ENCODE measurements at places on chromosomes 3 and 15.

- DNase-seq = no peak
These were observed 137.4 kb downstream of the TBC1D5 start for GRCh38 chr3:17605032-17605431.

- no peak for DNase-seq
These were observed 45.1 kb downstream of the ZBTB38 start for GRCh38 chr3:141413391-141413790.

GRCh38 chr3:295166-295565 is 98.6 kb downstream of the CHL1 start:
- no peak for DNase-seq

DNA sequence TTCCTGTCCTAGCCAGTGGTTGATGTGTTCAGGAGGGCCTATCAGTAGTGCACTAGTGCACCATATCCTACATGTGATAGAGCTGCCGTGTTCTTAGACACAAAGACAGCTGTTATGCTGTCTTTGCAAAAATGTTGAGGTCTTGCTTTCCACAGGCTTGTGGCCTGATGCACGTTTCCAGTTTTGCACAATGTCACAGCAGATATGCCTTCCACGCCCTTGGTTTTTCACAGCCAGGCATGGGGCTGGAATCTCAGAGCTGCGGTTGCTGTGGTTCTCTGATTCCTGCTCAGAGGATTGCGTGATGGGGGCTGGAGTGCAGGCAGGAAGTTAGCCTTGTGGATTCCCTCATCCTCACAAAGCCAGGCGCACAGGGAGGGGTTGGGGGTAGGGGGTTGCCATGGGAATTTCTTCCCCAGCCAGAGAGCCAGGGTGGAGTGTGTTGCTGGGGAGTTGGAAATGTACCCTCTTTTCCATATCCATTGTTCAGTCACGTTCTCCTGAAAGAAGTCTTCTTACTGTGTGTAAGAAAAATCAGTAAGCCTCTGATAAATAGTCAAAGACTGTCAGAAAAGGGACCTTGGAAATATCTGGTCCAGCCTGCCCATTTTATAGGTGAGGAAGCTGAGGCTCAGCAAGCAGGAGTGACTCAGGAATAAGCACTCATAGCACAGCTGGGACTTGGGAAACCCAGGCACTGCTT is 79.4 kb downstream of the SMAD3 start:
- no peak for DNase-seq

- DNase-seq = no peak
These were observed 18.2 kb upstream of the EOGT start for GRCh38 chr3:69031635-69032034.

DNA sequence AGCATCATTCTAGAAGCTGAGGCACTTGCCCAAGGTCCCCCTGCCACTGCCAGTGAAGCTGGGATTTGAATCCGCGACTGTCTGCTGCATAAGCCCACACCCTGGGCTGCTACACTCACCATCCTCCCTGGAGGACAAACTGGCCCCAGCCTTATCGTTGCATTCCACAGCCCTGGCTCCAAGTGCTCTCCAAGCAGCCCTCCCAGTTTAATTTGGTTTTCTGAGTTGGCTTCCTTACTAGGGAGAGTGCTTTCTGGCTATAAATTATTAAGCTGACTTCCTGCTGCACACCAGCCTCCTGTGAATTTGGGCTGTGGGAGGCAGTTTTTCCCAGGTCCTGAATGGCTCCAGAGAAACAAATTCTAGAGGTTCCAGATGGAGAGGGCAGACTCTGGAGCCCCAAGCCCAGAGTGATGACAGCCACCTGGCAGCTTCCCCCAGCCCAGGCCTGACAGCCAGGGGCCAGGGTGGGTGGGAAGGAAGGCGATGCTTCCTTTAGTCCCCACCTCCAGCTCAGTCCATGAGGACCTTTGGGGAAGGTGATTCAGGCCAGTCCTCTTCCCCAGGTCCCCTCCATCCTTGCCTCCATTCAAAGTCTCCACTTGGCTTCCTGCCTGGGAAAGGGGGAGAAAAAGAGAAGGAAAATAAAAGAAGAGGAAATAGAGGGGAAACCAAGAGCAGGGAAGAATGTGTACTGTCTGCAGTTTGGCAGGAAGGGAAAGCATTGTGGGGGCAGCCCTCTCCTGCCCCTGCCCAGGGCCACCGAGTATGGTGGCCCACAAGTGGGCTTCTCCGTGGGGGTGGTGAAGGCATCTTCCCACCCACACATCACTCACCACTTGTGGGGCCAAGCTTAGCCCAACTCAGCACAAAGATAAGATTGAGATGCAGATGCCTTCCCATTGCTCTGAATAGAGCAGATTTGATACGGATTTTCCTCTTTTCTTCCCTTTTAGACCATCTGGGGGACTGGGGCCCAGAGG is 69.6 kb downstream of the SEMA5B start:
- no peak for DNase-seq

DNA sequence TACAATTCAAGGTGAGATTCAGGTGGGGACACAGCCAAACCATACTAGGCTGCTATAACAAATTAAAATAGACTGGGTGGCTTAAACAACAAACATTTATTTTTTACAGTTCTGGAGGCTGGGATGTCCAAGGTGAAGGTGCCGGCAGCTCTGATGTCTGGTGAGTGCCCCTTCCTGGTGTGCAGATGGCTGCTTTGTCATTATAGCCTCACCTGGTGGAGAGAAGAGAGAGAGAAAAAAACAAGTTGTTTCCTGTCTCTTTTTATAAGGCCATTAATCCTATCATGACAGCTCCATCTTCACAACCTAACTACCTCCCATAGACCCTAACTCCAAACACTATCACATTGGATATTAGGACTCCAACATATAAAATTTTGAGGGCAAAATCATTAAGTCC is 279.7 kb downstream of the ZIC1 start:
- no peak for DNase-seq

- no peak for DNase-seq
These were observed 4.7 kb downstream of the BHLHE40 start for GRCh38 chr3:4983739-4984510.

DNA sequence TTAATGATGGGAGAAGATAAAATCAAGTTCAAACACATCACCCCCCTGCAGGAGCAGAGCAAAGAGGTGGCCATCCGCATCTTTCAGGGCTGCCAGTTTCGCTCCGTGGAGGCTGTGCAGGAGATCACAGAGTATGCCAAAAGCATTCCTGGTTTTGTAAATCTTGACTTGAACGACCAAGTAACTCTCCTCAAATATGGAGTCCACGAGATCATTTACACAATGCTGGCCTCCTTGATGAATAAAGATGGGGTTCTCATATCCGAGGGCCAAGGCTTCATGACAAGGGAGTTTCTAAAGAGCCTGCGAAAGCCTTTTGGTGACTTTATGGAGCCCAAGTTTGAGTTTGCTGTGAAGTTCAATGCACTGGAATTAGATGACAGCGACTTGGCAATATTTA is 67.5 kb upstream of the TSEN2 start:
- no peak for DNase-seq

GRCh38 chr3:71498543-71498942 is 85.0 kb downstream of the FOXP1 start:
- no peak for DNase-seq

DNA sequence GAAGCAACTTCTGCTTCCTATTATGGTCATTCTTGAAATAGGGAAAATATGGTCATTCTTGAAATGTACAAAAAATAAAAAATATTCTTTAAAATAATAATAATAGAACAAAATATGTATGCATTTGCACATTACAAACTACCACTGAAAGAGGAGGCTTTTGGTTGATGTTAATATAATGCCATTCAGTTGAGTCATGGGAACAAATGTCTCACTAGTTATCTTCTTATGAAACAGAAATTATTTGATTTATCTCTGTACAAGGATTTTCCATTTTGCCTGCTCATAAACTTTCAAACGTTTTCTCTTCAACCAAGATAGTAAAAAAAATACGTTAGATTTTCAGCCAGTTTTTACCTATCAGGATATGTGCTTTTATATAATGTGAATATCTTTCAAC is 1662.7 kb downstream of the OTOL1 start:
- DNase-seq = no peak

DNA sequence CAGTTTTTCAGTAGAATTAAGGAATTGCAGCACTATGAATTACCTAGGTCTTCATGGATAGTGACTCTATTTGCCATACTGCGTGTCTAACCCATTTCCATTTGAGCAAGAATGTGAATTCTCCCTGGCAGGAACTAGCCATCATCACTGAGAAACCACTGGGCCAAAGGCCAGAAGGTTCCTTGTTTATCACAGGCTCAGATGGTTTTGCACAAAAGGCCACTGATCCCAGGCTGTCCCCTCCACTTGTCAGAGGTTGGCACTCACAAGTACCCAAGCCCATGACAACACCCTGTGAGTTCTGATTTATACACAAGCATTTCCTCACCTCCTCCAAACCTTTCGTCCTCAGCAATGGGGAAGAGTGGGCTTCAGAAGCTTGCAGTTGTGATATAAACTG is 131.8 kb downstream of the FOXB1 start:
- DNase-seq = no peak

DNA sequence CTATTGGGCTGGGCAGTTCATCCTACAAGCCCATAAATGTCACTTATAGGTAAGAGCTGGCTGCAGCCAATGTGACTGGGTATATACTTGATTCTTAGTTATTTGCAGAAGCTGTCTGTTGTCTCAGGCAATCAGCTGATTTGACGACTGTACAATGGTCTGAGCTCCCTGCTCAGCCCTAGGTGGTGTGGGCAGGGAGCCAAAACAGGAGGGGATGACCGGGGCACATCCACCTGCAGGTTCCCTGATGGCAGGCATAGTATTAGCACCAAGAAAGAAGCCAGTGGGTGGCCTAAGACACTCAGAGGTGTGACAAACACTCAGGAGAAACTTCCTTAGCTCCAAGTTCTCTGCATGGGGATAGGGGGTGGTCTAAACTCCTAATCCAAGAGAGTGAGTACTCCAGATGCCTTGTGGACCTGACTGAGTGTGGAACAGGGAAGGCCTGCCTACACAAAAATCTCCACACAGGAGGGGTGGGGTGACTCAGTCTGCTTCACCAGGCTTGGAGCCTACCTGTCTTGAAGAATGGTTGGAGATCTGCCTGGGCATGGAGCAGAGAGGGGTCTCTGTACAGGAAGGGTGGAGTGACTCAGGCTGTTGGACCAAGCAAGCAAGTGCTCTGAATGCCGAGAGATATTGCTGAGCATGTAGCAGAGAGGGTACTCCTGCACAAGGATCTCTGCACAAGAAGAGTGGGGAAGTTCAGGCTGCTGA is 690.4 kb upstream of the NAALADL2 start:
- no peak for DNase-seq

GRCh38 chr3:131699001-131699400 is 196.2 kb upstream of the MRPL3 start:
- DNase-seq = no peak

DNA sequence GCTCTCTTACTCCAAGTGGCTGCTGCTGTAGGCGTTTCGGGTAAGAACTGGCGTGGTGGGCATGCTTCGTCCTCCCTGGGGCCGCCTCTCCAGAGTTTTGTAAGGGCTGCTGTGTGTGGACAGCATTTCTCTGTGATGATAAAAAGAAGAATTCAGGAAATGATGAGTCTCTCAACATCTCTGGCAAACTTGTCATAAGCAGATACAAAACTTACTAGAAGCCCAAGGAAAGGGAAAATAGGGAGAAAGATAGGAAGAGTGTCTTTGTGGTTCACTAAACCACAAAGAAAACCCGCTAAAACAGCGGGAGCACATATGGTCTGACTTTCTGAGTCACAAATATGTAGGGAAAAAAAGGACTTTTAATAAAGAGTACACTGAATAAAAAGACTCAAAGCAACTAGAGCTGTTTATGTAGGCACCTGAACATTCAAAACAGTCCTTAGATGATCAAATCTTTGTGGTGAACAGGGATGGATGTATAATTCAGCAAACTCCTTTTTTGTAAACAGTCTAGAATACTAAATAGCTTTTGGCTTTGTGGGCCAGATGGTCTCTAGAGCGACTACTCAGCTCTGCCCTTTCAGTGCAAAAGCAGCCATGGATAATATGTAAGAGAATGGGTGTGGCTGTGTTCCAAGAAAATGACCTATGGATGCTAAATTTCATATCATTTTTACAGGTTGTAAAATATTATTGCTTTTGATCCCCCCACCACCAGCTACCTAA is 60.4 kb upstream of the LMOD3 start:
- no peak for DNase-seq

GRCh38 chr15:88061452-88061851 is 195.1 kb downstream of the NTRK3 start:
- no peak for DNase-seq

- no peak for DNase-seq
These were observed 7.1 kb downstream of the RAD51 start for GRCh38 chr15:40702077-40702476.

DNA sequence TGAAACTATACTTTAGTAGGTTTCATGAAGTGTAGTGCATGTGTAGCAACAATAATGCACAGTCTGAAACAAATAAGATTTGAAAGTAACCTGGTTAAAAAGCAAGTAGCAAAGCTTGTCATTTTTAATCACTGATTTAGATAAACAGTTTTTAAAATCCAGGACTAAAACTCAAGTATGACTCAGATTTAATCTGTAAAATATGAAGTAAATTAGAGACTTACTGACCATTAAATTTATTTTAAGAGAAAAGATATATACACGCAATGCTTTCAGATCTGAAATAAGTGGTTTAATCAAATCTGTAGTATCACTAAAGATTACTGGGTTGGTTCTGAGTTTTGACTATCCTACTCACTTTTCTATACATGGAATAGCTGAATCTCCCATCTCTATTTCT is 300.7 kb upstream of the RBMS3 start:
- DNase-seq = no peak

DNA sequence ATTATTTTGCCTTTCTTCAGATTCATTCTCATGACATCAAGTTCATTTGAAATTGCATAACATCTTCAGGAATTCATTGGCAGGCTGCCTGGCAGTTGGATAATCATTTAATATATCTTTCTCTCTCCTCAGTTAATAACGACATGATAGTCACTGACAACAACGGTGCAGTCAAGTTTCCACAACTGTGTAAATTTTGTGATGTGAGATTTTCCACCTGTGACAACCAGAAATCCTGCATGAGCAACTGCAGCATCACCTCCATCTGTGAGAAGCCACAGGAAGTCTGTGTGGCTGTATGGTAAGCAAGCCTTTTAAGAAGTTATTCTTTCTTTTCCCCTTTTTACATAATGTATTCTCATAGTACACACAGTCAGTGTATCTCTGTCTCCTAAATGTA is 38.2 kb downstream of the TGFBR2 start:
- DNase-seq = no peak

DNA sequence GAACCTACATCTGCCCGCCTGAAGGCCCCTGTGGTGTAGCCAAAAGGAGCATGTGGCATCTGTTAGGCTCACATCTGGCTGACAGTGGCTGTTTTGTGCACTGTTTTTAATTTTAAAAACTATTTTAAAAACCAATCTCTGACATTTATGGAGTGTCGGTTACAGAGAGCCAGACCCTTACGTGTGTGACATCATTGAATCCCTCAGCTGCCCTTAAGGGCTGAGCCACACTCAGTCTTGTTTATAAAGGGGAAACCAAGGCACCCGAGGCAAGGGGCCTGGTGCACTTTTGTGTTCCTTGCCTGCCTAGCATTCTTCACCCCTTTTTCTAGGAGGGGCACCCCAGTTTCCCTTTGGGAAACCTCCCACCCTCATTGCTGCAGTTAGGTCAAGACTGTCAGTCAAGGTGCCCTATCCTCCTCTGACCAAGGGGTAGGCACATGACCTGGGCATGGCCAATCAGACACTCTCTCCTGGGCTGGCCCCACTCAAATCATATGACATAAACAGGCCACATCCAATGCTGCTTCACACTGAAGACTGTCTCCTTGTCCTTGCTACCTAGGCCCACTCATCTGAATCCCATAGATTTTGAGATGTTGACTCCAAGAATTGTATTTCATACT is 105.3 kb downstream of the LSM3 start:
- DNase-seq = no peak

All from coronary artery (tissue), 2 donors.